H1 (cell line): ENCODE measurements at places on chromosomes 1 and 21.

GRCh38 chr1:183075861-183076260, 52.6 kb downstream of the LAMC1 start:
- H3K4me1 ChIP-seq = no peaks in the 10 kb centered on the region
- H3K27me3 ChIP-seq = no peaks in the 10 kb centered on the region

GRCh38 chr1:24096739-24097103, 15.2 kb downstream of the MYOM3 start:
- H3K4me1 ChIP-seq = 0 out of 2 replicates have a peak, but pooled peaks cover 3% of the 10 kb centered on the region
- DNase-seq = no peak
- H3K36me3 ChIP-seq = no peaks in the 10 kb centered on the region
- H3K27ac ChIP-seq = no peak overlapping the region; the same call in 1 of the 2 replicates
- H3K27me3 ChIP-seq = no peaks in the 10 kb centered on the region

- H3K27ac ChIP-seq = no peak overlapping the region
- DNase-seq = no peak
- no peaks in the 10 kb centered on the region for H3K27me3 ChIP-seq
- no peak overlapping the region for H3K4me3 ChIP-seq
- H3K4me1 ChIP-seq = no peaks in the 10 kb centered on the region
- H3K36me3 ChIP-seq = no peaks in the 10 kb centered on the region; the same call in none of the 2 replicates
These were observed 23.4 kb upstream of the PODN start for GRCh38 chr1:53038566-53038965.

GRCh38 chr1:235108876-235109275, 19.8 kb downstream of the TOMM20 start:
- no peak overlapping the region for H3K27ac ChIP-seq
- no peaks in the 10 kb centered on the region; the same call in 1 of the 2 replicates for H3K4me1 ChIP-seq
- no peaks in the 10 kb centered on the region for H3K27me3 ChIP-seq
- DNase-seq = peak; percentile 41

DNA sequence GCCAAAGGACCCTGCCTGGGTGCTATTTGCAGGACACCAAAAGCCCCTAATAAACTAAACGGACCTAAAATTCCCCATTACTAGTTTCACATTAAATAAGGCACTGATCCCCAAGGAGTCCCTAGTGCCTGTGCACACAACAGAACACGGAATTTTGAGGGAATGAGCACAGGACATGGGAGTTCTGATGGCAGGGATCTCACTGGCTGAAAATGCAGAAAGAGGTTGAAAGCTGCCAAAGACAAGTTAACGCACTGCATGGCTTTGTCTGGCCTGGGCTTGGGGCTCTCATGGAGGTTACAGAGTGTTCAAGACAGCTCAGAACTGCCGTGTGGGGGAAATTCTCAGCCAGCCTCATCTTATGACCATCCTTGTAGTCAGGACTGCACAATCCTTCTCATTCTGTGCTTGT, 15.6 kb upstream of the ATP1B1 start:
- no peak for DNase-seq
- no peak overlapping the region for H3K4me3 ChIP-seq
- H3K36me3 ChIP-seq = no peaks in the 10 kb centered on the region

- H3K36me3 ChIP-seq = no peaks in the 10 kb centered on the region
- no peak overlapping the region for H3K4me3 ChIP-seq
- H3K27me3 ChIP-seq = no peaks in the 10 kb centered on the region
- H3K4me1 ChIP-seq = no peaks in the 10 kb centered on the region
- H3K27ac ChIP-seq = no peak overlapping the region
These were observed 123.3 kb upstream of the GRIK3 start for GRCh38 chr1:37157634-37158033.

DNA sequence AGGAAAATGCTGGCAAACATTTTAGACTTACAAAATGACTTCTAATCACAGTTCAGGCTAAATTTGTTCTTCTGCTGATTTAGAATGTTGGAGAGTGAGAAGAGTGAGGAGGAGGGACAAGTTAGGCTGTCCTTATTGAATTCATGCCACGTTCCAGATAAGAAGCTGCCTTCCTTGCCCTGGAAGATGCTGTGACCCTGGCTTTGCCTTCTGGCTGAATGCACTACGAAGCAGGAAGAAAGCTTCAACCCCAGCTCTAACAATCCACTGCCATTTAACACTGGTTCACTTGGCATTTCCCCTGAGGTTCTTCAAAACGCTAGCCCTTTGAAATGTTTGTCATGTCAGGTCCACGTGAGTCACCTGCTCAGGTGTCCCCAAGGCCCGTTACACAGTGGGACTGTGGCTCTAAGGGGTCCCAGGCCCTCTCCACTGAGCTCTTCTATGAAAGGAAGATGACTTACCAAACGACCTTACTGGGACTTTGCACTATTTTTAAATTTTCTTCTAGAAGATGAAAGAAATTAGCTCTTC, 30.0 kb upstream of the LRRC8C start:
- no peak overlapping the region for H3K27ac ChIP-seq
- no peak for DNase-seq
- H3K27me3 ChIP-seq = no peaks in the 10 kb centered on the region; the same call in 1 of the 2 replicates
- H3K4me1 ChIP-seq = peaks cover 4% of the 10 kb centered on the region; the same call in 1 of the 2 replicates
- H3K36me3 ChIP-seq = no peaks in the 10 kb centered on the region

GRCh38 chr1:229425564-229426159, 8.2 kb downstream of the ACTA1 start:
- no peak for DNase-seq
- peaks cover 8% of the 10 kb centered on the region for H3K27me3 ChIP-seq
- no peak overlapping the region for H3K27ac ChIP-seq
- H3K4me3 ChIP-seq = no peak overlapping the region

DNA sequence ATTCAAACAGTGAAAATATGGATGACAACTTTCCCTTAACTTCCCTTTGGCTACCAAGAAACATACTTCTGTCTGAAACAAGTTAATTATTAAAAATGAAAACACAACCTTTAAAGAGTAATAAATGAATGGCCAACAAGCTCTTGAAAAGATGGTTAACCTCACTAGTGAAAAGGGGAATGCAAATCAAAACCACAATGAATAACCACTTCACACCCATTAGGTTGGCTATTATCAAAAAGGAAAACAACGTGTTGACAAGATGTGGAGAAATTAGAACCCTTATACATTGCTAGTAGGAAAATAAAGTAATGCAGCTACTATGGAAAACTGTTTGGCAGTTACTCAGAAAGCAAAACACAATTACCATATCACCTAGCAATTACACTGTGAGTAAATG, 14.1 kb downstream of the COP1 start:
- H3K36me3 ChIP-seq = no peaks in the 10 kb centered on the region
- no peak overlapping the region for H3K27ac ChIP-seq
- H3K4me1 ChIP-seq = peaks cover 2% of the 10 kb centered on the region
- no peaks in the 10 kb centered on the region for H3K27me3 ChIP-seq
- DNase-seq = no peak
- no peak overlapping the region for H3K4me3 ChIP-seq

DNA sequence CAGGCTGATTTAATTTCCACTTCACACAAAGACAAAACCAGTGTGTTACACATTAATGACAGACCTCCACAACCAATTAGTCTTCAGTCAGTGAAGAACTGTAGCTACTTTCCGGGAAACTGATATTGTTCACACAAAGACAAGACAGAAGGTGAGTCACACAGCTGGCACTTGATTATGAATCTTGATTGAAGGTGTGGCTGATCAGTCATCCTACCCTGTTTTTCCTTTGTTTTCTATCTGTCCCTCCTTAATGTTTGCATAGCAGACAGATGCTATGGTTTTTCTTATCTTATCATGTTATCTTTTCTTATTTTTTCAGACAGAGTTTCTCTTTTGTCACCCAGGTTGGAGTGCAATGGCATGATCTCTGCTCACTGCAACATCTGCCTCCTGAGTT, 185.1 kb upstream of the GREM2 start:
- H3K4me3 ChIP-seq = no peak overlapping the region
- H3K36me3 ChIP-seq = no peaks in the 10 kb centered on the region
- H3K4me1 ChIP-seq = no peaks in the 10 kb centered on the region
- DNase-seq = no peak
- H3K27ac ChIP-seq = no peak overlapping the region

- H3K4me3 ChIP-seq = no peak overlapping the region
- DNase-seq = no peak
- H3K36me3 ChIP-seq = no peaks in the 10 kb centered on the region; the same call in 1 of the 2 replicates
- no peak overlapping the region for H3K27ac ChIP-seq
- no peaks in the 10 kb centered on the region for H3K4me1 ChIP-seq
- no peaks in the 10 kb centered on the region for H3K27me3 ChIP-seq
These were observed 166.4 kb downstream of the PSMG1 start for GRCh38 chr21:39016740-39017315.

DNA sequence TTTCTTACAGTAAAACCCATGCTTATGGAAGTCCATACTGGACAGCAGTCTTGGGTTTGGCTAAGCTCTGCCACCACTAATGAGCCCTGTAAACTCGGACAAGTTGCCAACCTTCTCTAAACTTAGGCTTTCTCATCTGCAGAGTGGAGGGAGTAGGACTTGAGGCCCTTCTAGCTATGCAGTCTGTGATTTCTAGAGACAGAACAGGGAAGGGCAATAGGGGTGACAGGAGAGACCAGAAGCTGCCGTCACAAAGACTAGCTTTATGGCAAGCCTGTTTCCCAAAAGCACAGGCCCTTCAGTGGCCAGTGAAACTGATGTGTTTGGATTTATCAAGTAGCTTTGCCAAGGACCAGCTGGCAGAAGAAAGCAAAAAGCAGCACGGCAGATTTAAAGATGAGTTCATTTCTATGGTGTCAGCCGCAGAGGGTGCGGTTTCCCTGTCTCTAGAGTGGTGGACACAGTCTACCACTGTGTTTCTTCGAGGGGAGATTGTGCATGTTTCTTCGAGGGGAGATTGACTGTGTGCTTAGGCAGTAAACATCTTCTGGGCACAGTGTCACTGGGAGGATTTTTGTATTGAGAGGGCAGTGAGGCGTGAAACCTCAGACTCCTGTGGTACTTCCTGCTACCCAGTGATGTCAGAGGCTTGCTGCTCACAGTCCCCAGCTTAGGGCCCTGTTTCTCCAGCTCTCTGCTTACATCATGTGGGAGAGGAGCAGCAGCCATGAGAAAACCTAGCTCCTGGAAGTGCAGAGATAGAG, 119.0 kb downstream of the ROR1 start:
- no peak for DNase-seq
- H3K4me1 ChIP-seq = peaks cover 7% of the 10 kb centered on the region
- H3K36me3 ChIP-seq = no peaks in the 10 kb centered on the region; the same call in 1 of the 2 replicates
- no peak overlapping the region for H3K27ac ChIP-seq

GRCh38 chr1:95196017-95196416, 38.0 kb upstream of the RWDD3 start:
- H3K4me1 ChIP-seq = 0 out of 2 replicates have a peak, but pooled peaks cover 3% of the 10 kb centered on the region
- no peak for DNase-seq
- H3K4me3 ChIP-seq = no peak overlapping the region
- H3K27ac ChIP-seq = no peak overlapping the region
- H3K36me3 ChIP-seq = no peaks in the 10 kb centered on the region

- H3K36me3 ChIP-seq = no peaks in the 10 kb centered on the region
- peaks cover 47% of the 10 kb centered on the region for H3K27me3 ChIP-seq
- H3K4me3 ChIP-seq = peak overlapping the region; percentile 45
- peaks cover 9% of the 10 kb centered on the region for H3K4me1 ChIP-seq
- no peak overlapping the region for H3K27ac ChIP-seq
These were observed 5.0 kb downstream of the HAPLN2 start for GRCh38 chr1:156623946-156624813.

DNA sequence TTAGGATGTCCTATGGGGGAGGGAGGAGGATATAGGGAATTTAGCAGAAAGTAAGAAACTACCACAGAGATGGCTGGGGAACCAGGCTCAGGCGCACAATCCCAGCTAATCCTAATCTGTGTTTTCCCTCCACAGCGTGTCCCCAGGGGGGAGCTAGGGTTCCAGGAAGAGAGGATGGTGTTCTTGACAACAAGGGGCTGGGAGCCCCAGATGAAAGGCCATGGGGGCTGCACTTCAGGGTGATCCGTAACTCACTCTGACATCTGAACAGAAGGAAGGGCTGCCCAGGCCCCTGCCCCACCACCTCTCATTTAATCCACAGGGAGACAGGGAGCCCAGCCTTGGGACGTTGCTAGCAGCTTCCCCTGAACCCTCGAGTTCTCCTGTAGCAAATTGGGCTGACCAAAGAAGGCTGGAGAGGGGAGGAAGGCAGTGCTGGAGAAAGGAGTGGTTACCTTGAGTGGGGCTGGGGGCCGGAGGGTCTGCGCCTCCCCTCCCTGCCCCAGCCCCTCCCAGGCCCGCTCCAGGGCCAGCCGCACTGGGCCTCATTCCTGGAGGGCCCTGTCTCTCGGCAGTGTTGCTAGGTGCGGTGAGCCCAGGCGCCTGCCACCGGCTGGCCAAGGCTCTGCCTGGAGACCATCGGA, 131.7 kb downstream of the TMEM53 start:
- H3K27ac ChIP-seq = peak overlapping the region; percentile 91
- peaks cover 56% of the 10 kb centered on the region for H3K4me1 ChIP-seq
- no peaks in the 10 kb centered on the region for H3K36me3 ChIP-seq
- no peak overlapping the region; the same call in 1 of the 2 replicates for H3K4me3 ChIP-seq
- H3K27me3 ChIP-seq = no peaks in the 10 kb centered on the region

GRCh38 chr1:52973841-52974240, 46.8 kb downstream of the SCP2 start:
- no peaks in the 10 kb centered on the region for H3K36me3 ChIP-seq
- no peak overlapping the region for H3K4me3 ChIP-seq
- no peak for DNase-seq
- no peak overlapping the region for H3K27ac ChIP-seq

DNA sequence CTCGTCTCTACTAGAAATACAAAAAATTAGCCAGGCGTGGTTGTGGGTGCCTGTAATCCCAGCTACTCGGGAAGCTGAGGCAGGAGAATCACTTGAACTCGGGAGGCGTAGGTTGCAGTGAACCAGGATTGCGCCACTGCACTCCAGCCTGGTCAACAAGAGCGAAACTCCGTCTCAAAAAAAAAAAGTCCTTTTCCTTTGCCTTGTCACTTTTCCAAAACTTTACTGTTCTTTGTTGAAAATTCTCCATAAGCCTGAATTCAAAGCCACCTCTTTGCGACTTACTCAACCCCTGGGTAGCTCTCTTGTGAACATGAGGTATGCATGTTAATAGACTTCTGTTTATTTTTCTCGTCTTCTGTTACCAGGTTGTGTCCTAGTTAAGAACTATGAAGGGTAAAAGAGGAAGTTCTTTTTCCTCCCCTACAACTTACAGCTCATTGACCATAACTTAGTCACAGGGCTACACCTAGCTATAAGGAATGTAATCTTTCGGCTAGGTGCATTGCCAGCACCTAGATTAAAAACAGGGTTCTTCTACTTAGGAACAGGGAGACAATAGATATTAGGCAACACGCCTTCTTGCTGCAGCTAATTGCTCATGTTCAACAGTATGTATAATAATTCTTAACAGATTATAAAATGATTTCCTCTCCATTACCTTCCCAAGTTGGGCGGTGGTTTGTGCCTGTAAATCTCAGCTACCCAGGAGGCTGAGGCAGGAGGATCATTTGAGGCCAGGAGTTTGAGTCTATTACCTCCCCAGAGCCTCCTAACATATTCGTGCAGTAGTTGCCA, 40.9 kb downstream of the PTAFR start:
- H3K27ac ChIP-seq = no peak overlapping the region
- no peaks in the 10 kb centered on the region for H3K4me1 ChIP-seq
- no peaks in the 10 kb centered on the region for H3K36me3 ChIP-seq
- no peak overlapping the region for H3K4me3 ChIP-seq

- no peaks in the 10 kb centered on the region for H3K4me1 ChIP-seq
- no peak for DNase-seq
- H3K27ac ChIP-seq = no peak overlapping the region
- H3K4me3 ChIP-seq = no peak overlapping the region
- no peaks in the 10 kb centered on the region for H3K27me3 ChIP-seq
- no peaks in the 10 kb centered on the region for H3K36me3 ChIP-seq
These were observed 98.8 kb downstream of the SDCCAG8 start for GRCh38 chr1:243354511-243355153.

- no peak overlapping the region for H3K27ac ChIP-seq
- no peak overlapping the region for H3K4me3 ChIP-seq
- H3K27me3 ChIP-seq = no peaks in the 10 kb centered on the region
- DNase-seq = no peak
- H3K36me3 ChIP-seq = no peaks in the 10 kb centered on the region
These were observed 151.2 kb downstream of the OMA1 start for GRCh38 chr1:58395355-58395754.

GRCh38 chr21:45974073-45975019, 7.2 kb upstream of the COL6A1 start:
- DNase-seq = no peak
- H3K4me1 ChIP-seq = peaks cover 34% of the 10 kb centered on the region
- H3K27me3 ChIP-seq = no peaks in the 10 kb centered on the region
